ENCODE measurements at places on chromosomes 13 and 19.

- DNase-seq: peak; percentile 98
Observed at GRCh38 chr19:18364826-18365528, 21.0 kb upstream of the GDF15 start.

DNA sequence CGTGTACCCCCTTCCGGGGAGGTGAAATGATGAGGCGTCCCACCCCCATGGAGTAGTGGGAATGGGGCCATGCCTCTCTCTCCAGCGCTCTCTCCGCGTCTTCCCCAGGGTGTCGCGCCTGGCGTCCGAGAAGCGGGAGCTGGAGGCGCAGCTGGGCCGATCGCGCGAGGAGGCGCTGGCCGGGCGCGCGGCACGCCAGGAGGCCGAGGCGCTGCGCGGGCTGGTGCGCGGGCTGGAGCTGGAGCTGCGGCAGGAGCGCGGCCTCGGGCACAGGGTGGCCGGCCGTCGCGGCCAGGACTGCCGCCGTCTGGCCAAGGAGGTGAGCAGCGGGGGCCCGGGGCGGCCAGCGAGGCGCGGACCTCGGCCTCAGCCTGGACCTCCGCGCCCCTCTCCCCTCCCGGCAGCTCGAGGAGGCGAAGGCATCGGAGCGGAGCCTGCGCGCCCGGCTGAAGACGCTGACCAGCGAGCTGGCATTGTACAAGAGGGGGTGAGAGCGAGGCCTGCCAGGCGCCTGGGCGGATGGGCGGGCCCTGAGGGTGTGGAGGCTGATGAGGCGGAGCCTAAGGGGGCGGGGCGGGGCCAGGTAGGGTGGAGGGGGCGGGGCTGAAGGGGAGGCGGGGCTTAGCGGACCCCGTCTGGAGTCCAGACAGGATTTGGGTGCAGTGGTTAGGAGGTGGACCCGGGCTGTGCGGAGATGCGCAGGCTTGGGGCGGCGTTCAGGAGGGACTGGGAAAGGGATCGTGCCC is 7.7 kb downstream of the PGLYRP1 start:
- DNase-seq: peak; percentile 80

DNA sequence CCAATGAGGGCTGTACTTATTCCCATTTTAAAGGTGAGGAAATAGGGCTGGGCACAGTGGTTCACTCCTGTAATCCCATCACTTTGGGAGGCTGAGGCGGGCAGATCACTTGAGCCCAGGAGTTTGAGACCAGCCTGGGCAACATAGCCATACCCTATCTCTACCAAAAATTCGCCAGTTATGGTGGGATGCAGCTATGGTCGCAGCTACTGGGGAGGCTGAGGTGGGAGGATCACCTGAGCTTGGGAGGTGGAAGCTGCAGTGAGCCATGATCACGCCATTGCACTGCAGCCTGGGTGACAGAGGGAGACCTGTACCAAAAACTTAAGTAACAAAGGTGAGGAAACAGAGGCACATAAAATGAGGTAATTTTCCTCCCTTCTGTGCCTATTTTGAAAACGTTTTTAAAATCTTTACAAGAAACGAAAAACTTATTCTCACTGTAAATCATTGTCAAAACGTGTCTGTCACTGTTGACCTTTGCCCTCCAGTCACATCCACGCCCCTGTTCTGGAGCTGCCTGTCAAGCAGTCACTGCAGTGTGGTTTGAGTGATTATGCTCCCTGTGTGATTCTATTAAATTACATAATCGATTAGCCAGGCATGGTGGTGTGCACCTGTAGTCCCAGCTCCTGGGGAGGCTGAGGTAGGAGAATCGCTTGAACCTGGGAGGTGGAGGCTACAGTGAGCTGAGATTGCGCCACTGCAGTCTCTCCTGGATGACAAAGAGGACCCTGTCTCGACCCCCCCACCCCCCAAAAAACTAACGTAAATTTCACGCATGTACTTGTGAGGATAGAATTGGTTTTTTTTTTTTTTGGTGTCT is 12.5 kb downstream of the NOP53 start:
- DNase-seq: no peak

GRCh38 chr13:100513987-100514670 is 74.5 kb downstream of the GGACT start:
- no peak for DNase-seq

DNA sequence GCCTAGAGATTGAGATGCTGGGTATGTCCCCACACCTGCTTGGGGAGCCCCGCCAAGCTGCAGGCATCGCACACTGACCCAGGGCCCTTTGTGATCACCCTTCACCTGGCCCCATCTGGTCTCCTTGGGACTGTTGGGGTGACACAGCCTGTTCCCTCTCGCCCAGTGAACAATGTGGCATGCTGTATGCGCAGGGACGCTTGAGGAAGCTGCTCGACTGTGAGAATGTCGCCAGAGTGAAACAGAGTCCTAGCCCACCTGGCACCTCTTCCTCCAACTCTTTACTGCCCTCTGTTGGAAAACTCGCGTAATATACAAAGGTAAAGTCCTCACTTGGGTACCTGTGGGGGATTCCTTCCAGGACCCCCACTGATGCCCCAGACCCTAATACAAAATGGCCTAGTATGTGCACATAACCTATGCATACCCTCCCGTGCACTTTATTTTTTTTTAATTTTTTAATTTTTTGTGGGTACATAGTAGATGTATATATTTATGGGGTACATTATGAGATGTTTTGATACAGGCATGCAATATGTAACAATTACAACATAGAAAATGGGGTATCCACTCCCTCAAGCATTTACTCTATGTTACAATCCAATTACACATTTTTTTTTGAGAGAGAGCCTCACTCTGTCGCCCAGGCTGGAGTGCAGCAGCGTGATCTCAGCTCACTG is 9.0 kb downstream of the BLOC1S3 start:
- DNase-seq: no peak

DNA sequence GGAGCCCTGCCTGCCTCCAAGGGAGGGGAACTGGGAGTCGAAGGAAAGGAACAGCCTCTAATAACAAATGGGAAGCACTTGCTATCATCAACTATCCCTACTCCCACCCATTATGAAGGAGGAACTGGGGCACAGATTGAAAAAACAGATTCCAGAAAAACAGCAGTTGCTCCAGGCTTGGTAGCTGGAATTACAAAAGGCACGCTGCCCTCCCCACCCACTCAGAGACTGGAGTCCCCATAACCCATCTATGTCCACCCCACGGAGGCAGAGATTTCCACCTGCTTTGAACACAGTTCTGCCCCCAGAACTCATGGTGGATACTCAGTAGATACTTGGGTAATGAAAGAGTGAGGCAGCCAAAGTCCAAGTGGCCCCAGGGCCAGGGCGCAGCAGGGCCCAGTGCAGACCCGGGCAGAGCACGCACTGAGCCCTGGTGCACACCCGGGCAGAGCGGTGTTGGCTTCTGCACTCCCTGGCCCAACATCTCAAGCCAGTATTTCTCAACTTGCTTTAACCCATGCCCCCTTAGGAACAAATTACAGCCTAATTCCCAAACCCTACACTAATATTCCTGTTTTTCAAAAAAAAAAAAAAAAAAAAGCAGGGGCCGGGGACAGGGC is 19.1 kb upstream of the CCNP start:
- DNase-seq: no peak

- no peak for DNase-seq
Observed at GRCh38 chr19:5642204-5642603, 19.3 kb downstream of the SAFB start.

DNA sequence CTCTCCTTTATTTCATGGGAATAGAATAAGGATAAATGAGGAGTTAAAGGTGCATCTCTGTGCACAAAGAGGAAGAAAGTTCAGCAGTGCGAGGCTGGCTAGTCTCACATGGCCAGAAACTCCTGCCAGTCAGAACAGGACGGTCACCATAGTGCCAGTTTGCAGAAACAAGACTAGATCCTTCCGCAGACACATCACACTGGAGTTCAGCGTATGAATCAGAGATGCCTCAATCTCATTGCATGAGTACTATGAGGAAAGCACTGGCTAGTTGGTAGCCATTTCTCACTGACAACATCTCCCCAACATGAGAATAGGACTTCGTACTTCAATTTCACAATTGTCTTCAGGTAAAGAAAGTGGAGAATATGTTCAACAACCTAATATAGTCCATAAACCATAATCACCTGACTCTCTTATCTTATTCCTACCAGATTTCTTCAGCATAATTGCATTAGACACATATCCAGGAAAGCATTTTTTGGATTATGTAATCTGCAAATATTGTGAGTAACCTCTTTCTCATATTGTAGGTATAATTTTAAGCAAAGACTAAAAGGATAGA is 34.9 kb downstream of the RXFP2 start:
- no peak for DNase-seq

DNA sequence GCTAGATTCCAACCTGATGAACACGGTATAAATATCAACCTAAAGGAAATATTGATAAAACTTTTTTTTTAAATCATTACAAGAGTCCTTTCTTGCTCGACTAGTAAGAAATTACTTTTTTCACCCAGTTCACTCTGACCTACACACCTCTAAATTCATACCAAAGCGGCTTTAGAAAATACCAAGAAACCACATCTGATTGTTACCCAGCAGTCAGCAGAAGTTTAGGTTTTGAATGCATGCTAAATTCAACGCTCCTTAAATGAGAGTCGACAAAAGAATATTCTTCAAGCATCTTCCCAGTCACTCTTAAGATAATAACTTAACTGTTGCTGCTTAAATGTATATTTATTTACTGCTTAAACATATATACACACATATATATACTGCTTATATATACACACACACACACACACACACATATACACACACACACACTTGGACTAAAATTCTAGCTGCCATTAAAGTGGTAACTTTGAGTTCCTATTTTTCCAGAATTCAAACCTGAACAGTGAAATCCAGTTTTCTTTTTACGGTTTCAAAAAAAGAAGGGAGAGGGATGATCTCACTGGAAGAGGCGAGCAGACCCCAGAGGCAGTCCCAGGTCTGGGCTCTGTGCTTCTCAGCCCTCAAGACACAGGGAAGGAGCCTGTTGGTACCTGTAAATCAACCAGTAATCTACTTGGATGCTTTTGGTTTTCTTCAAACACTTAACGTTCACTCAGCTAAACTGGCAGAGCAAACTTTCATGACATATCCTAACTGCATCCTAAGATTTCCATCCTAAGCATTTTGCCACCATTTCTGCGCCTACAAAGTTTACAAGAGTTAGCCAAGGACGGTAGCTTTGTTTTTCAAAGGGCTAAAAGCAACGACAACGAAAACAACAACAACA is 1.7 kb downstream of the STK24 start:
- DNase-seq: peak; percentile 66

DNA sequence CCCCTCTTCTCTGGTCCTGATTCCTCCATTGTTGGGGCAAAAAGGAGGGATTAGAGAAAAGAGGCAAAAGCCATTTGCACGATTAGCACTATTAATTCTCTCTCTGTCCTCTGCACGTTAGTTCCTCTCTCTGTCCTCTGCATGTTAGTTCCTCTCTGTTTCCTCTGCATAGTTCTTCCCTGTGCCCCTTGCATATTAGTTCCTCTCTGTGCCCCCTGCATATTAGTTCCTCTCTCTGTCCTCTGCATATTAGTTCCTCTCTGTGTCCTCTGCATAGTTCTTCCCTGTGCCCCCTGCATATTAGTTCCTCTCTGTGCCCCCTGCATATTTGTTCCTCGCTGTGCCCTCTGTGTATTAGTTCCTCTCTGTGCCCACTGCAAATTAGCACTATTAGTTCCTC is 847.2 kb upstream of the GPC6 start:
- no peak for DNase-seq

- DNase-seq: no peak
Observed at GRCh38 chr19:16297575-16298178, 26.9 kb upstream of the KLF2 start.

DNA sequence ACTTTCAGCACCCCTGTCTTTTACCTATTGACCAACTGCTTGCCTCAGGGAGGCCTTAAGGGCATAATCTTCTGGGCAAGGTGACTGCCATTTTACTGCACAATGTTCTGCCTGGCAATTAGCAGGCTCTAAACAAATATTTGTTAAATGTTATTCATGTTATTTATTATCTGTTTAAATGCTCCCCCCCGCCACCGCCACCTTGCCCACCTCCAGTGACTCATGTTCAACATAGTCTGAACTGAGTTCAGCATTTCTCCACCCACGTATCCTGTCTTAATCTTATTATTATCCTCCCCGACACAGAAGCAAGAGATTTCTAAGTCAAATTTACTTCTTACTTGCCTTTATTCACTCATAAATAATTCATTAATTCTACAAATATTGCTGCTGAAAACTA is 144.8 kb downstream of the LIG4 start:
- peak; percentile 3 for DNase-seq

GRCh38 chr13:46963904-46964303 is 67.1 kb upstream of the HTR2A start:
- DNase-seq: no peak

GRCh38 chr13:38670627-38671026 is 16.2 kb upstream of the FREM2 start:
- peak; percentile 9 for DNase-seq

DNA sequence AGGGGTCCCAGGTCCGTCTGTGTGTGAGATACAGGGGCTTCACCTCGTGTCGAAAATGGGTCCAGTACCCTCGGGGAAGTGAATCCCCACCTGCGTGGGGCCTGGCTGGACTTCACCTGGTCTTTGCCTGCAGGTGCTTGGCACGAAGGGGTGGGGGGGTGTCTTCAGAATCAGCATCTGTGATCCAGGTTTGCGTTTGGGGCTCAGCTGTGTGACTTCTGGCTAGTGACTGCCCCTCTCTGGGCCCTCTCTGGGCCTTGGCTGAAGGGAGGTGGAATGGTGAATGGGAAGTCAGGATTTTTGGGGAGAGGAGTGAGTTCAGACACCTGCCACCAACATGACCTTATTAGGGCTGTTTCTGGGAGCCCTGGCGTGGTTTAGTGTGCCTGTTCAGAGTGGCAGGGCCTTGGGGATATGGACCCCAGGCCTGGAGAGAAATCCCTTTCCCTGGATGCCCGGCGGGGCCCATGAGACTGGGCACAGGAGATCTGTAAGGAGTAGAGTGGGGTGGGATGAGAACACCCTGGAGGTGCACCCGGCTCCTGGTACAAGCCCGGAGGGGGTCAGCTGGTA is 2.7 kb downstream of the CELF5 start:
- DNase-seq: no peak

GRCh38 chr13:35349673-35350278 is 126.7 kb downstream of the MAB21L1 start:
- DNase-seq: peak; percentile 12
